H7 (cell line): ENCODE measurements at places on chromosomes 4 and X.

DNA sequence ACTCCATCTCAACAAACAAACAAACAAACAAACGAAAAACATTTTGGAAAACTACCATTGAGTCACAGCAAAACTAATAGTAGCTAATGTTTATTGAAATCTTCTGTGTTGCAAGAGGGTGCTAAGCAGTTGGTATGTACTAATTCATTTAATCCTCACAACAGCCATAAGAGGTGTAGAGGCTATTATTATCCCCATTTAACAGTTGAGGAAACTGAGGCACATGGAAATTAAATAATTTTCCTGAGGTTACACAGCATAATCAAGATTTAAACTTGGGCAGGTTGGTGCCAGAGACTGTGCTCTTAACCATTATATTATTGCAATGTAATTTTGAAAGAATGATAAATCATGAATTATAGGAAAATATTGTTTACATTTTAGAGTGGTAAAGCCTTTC is 17.5 kb upstream of the RHOH start:
- DNase-seq = no peak

DNA sequence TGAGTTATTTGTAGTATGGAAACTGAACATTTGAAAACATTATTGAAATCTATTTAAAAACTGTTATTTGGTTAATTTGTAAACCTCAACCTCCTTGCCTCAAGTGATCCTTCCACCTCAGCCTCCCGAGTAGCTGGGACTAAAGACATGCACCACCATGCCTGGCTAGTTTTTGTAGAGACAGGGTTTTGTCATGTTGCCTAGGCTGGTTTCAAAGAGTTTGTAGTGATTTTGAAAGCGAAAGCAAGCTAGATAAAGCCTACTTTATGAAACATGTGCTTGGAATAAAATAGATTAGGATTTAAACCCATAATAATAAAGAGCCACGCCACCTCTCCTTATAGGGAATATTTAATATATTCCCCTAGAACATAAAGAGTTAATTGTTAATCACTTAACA is 23.5 kb downstream of the ARSJ start:
- DNase-seq = no peak

DNA sequence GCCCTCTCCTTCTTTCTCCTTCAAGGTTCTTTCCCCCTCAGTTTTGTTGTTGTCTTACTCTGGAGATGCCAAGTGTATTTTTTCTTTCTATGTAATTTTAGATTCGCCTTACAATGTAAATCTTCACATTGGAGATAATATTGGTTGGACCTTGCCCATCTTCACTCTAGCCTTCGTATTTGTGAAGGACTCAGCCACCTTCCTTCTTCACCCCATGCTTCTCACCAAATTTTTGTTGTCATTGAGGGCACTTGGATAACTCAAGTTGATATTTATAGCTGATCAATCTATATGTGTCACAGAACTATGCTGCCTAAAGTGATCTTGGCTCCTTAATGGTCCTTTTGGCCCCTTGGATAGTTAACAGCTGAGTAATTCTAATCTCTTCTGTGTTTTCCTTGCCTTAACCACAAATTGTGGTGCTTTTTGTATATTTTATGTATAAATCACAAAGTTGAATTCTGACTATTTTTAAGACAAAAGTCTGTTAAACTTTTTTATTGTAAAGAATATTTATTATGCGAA is 6.5 kb downstream of the SPRY1 start:
- no peak for DNase-seq

GRCh38 chr4:56416349-56416748 is 19.1 kb downstream of the PPAT start:
- DNase-seq = no peak

- DNase-seq = no peak
These were observed 368.8 kb downstream of the ANKRD50 start for GRCh38 chr4:124343661-124344171.

- DNase-seq = no peak
These were observed 306.1 kb upstream of the TAPT1 start for GRCh38 chr4:16532240-16532970.

DNA sequence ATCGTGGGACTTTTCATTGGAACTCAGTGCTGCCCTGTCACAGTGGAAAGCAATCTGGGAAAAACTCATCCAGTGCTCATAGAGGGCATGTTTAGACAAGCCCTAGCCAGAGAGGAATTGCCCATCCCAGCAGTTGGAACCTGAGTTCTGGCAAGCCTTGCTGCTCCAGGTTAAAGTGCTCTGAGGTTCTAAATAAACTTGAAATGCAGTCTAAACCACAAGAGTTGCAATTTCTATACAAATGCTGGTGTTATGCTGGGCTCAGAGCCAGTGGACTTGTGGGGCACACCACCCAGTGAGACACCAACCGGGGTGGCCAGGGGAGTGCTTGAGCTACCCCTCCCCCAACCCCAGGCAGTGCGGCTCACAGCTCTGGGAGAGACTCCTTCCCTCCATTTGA is 142.8 kb upstream of the PPP1R2C start:
- DNase-seq = no peak

- no peak for DNase-seq
These were observed 1592.9 kb upstream of the TENM3 start for GRCh38 chr4:180650273-180650672.

- no peak for DNase-seq
These were observed 2.3 kb upstream of the HPRT1 start for GRCh38 chrX:134457708-134458107.

DNA sequence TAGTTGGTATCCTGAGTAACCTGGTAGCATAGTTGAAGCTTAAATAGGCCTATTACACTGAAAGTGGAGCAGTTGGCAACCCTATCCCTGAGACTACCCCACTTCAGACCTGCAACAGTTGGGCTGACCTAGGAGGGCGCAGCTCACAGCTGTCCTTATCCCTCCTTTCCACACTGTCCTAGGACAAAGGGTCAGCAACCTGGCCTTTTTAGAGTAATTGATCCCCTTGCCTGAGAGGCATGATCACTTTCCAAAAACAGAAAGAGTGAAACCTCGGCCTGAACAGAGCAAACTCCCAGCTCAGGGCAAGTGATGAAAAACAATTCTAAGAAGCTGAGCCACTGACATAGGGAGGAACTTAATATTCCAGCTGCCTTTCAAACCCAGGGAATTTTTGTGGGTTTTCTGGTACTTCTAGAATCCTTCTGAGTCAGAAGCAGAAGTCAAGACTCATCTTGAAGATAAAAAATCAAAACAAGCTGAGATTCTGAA is 94.9 kb upstream of the MYOZ2 start:
- peak; percentile 31 for DNase-seq

DNA sequence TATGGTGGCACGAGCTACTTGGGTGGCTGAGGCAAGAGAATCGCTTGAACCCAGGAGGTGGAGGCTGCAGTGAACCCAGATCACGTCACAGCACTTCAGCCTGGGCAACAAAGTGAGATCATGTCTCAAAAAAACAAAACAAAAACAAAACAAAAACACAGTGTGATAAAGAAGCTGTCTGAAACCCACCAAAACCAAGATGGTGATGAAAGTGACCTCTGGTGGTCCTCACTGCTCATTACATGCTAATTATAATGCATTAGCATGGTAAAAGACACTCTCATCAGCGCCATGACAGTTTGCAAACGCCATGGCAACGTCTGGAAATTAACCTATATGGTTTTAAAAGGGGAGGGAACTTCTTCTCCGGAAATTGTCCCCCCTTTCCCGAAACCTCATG is 29.4 kb upstream of the OPHN1 start:
- no peak for DNase-seq

- no peak for DNase-seq
These were observed 43.0 kb downstream of the ZFYVE28 start for GRCh38 chr4:2375427-2375826.

GRCh38 chrX:56812515-56813105 is 83.6 kb downstream of the NBDY start:
- DNase-seq = no peak

DNA sequence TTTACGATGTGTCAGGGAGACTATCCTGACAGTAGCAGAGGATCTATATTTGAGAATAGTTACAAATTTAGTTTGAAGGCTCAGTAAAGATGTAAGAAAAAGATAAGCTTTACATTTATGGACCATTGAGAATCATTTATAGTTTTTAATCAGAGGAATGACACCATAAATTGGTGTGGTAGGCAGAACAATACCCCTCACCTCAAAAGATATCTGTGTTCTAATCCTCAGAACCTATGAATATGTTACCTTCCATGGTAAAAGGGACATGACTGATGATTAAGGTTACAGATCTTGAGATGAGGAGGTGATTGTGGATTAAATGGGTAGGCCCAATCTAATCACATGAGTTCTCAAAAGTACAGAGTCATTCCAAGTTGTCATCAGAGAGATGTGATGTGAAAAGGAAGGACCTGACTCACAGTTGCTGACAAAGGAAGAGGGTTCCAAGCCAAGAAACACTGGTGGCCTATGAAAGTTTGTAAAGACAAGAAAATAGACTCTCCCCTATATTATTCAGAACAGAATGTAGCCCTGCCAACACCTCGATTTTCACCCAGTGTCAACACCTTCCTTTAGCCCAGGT is 27.0 kb downstream of the EREG start:
- DNase-seq = no peak

GRCh38 chr4:64399313-64400109 is 9.7 kb downstream of the TECRL start:
- no peak for DNase-seq

GRCh38 chr4:77931452-77932135 is 69.0 kb downstream of the MRPL1 start:
- no peak for DNase-seq
